ENCODE measurements at places on chromosomes 1 and 21. TPM values are rescaled to one million over a fixed set of nuclear protein-coding genes. Genes with fewer than 3 reads are reported as not detected.

The TFAP2E gene
- 0.99 TPM for total RNA-seq

The NOS1AP gene
- 4.2 TPM for total RNA-seq

The FCGR3A gene
- total RNA-seq = 5.6 TPM

The ZSWIM5 gene
- 7.9 TPM for total RNA-seq

The TEDDM1 gene
- not detected for total RNA-seq

The CASP9 gene
- total RNA-seq = 13.2 TPM

The KRTAP7-1 gene
- total RNA-seq = not detected

The KRTAP20-2 gene
- total RNA-seq = not detected

The FTCD gene
- total RNA-seq = 1.4 TPM

Measured in spinal cord (tissue), 10 donors.